ENCODE measurements at places on chromosomes 2 and 18. TPM values are rescaled to one million over a fixed set of nuclear protein-coding genes. Genes with fewer than 3 reads are reported as not detected.

- no peak for DNase-seq
Measured at GRCh38 chr2:126495189-126495588, 160.8 kb upstream of the GYPC start.

DNA sequence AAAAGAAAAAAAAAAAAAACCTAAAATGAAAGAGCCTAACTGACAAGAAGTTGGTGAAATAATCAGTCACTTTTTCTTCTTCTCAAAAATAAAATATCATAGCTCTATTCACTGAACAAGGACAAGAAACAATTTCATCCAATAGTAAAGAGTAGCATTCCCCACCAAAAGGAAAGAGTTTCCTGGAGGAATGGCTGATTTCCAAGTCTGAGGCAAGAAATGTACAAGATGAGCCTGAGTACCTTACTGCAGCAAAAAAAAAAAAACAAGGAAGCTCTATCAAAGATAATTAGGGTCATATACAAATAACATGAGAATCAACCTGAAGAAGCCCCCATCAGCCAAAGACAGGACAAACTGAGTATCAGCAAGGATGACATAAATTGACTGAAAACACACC, 11.5 kb downstream of the ROCK1 start:
- no peak for DNase-seq

- no peak for DNase-seq
Measured at GRCh38 chr2:107242811-107243210, 356.8 kb upstream of the ST6GAL2 start.

DNA sequence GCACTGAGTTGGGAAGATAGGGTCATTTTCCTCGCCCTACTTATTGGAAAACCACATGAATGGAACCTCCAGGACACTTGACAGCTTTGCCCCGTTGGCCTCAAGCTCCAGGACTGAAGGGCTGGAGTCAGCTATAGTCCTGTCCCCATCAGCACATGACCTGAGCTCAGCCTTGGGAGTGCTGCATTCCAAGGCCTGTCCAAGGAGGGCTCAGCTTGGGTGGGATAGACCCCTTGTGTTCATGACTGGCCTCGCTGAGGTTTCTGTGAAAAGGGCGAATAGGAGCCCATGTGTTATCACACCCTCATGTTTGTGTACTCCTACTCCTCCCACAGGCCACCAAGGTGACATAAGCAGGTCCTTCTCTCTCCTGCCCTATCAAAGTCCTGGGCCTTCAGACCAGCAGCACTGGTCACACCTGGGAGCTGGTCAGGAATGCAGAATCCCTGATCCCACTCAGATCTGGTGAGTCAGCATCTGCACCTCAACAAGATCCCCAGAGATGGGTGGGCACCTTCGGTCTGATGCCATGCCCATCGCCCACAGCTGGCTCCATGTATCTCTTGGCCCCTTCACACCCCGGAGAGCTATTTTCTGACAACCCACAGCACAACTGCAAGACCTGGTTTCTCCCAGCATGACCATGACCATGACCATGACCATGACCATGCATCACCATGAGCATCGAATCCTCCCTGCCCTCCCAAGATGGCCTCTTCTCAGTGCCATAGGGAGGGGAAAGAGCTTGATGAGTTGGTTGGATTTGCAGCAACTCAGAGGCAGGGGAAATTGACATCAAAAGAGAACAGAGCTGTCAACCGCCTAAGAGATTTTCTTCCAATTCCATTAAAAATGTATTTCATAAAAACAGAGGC, 83.0 kb upstream of the RAB6C start:
- no peak for DNase-seq

GRCh38 chr2:149819356-149819957, 231.9 kb upstream of the MMADHC start:
- no peak for DNase-seq

DNA sequence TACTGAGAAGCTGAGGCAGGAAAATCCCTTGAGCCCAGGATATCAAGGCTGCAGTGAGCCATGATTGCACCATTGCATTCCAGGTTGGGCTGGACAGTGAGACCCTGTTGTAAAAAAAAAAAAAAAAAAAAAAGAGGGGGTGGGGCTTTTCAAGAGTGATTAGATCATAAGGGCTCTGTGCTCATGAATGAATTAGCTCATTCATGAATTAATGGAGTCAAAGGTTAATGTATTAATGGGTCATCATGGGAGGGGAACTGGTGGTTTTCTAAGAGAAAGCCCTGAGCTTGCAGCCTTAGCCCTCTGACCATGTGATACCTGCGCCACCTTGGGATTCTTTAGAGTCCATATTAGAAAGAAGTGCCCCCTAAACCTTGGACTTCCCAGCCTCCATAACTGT, 4.5 kb downstream of the SLC19A3 start:
- no peak for DNase-seq

- DNase-seq = no peak
Measured at GRCh38 chr2:128492966-128493811, 174.5 kb upstream of the HS6ST1 start.

- no peak for DNase-seq
Measured at GRCh38 chr2:96152304-96153161, 7.3 kb upstream of the DUSP2 start.

DNA sequence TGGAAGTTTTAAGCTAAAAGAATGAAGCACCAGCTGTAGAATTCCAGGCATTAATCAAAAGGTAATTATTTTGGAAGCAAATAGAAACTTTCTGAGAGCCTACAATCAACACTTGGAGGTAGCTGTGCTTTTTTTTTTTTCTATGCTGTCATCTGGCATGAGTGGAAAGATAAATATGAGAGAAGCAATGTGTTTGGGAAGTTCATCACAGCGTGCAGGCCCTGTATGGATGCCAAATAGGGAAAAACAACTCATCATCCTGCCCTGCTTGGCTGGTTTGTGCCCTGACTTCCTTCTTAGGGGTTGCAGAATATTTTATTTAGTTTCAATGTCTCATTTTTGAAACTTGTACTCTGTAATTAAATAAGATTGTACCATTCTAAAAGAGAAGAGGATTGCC, 437.4 kb downstream of the PIK3C3 start:
- no peak for DNase-seq

- no peak for DNase-seq
Measured at GRCh38 chr18:67216846-67217245, 299.7 kb downstream of the DSEL start.

The STARD6 gene
- total RNA-seq = not detected

The RAB17 gene
- total RNA-seq = 0.14 TPM
